ENCODE measurements at places on chromosomes 1 and 21.

DNA sequence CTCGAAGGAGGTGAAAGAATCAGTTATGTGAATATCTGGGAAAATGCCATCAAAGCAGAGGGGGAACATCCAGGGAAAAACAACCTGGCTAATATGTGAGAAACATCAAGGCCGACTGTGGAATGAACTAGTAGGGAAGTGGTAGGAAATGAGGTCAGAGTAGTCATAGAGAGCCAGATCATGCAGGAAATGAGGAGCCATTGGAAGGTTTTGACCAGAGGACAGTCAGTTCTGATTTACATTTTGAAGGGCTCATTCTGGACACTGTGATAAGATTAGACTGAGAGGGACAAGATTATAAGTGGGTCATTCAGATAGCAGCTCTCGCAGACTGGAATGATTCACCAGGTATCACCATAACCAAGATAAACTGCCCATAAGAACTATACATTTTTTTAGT, 63.7 kb downstream of the SYT14 start:
- no peak for DNase-seq

GRCh38 chr1:162083273-162083672, 13.8 kb downstream of the NOS1AP start:
- no peak for DNase-seq

- DNase-seq: no peak
Observed at GRCh38 chr1:58402444-58402843, 144.1 kb downstream of the OMA1 start.

- peak; percentile 82 for DNase-seq
Observed at GRCh38 chr1:25809283-25809926, 9.4 kb downstream of the SELENON start.

GRCh38 chr21:31874812-31875212, 2.0 kb downstream of the HUNK start:
- DNase-seq: no peak

DNA sequence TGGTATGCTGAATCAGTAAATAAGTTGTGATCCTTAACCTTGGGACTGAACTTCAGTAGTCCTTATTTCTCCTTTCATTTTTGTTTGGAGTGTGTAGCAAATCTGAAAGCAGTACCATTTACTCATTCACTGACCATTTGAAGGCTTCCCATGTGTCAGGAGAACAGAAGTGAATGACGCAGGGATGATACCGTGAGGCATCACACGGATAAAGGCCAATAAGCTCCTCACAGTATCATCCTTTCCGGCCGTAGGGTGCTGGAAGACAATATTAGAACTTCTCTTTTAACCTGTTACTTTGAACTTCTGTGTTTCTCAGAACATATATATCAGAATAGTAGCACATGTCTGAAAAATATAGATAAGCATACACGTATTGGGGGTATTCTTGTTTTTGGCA, 21.3 kb downstream of the BACH1 start:
- no peak for DNase-seq

DNA sequence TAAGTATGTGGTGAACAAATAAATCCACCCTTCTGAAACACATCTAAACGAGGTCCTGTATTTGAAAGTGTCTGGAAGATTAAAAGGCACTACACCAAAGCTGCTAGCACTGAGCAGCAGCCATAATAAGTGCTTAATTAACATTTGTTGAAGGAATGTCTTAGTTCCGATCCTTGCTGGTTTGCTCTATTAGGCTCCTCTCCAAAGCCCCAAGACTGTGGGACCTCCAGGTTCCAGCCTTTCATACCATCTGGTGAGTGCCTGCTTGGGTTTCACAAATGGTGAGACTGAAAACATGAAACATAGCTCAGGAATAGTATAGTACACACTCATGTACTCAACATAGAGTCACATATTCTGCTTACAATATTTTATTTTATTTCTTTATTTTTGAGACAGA, 640 bp upstream of the CYP2J2 start:
- no peak for DNase-seq

- DNase-seq: no peak
Observed at GRCh38 chr21:37936010-37936785, 19.9 kb upstream of the KCNJ6 start.

DNA sequence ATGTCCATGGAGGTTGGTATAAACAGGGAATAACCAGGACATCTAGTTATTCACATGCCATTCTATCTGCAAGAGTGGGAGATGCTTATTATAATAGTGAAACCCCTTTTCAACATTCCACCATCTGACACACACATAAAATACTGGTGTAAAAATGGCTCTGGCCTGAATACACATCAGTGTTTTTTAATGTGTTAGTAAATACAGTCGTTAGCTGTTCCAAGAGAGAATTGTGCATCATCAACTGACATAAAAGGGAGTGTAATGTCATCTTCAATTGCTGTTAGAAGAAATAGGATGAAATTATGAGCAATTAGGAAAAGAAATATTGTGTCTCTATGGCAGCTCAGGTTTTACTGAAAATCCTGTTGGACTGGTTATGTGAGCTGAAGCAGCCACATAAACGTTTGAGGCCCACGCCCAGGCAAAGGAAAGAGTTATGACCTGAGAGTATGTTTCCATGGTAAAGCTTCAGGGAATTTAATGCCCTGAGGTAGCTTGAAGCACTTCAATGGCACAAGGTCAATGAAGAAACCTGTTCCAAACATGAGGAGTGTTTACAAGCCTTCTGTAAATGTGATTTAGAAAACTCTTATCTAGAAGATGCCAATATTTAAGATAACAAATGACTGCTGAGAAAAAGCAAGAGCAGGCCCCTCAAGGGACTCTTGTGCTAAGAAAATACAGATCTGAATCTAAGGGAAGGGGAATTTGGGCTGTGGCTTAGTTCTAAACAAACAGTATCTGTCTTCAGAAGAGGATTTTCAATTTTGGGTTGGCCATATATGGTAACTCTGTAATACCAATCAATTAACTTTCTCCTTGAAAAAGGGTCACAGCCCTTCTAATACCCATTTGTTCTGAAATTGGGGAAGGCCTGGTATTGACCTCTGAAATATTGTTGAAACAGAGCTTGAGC, 384.3 kb downstream of the SEC16B start:
- DNase-seq: no peak

DNA sequence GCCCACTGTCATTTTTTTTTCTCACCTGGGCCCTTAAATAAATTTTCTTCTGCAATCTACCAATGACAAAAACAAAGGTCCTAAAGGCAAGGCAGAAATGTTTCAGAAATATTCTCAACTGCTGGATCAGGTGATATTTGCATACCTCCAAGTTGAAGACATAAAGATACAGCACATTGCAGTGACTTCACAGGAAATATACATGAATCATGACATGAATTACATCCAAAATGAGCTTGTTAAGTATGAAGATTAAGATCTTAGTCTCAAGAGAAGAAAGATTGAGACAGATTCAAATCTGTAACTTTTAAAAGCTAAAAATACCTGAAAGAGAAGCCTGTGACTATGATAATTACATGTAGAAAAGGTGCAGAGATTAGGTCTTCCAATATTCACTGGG, 207.8 kb downstream of the SIPA1L2 start:
- DNase-seq: no peak

- DNase-seq: no peak
Observed at GRCh38 chr1:212459656-212460055, 26.9 kb downstream of the NENF start.

DNA sequence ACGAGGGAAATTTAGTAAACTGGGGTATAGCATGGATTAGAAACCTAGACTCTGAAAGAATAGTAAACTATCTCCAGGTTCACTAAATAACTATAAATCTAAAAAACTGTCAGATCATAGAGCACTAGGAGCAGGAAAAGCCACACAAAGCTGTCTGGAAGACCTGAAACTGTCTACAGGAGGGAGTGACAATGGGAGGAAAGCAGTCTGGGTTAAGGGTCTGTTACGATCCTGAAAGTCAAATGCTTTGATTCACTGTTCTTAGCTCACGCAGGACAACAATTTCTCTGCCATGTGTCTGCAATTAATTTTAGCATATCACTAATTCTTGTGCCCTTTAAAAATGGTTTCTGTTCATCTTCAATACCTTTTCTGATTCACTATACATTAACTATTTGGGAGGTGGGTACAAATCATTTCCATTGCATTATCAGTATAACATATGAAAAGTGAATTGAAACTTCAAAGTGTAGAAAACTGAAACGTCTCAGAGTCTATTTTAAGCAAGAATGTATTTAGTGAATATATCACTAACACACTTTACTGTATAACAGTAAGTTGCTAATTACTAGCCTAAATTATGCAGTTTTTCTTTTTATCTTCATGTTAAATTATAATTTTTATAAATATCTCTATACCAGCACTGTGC, 18.4 kb downstream of the CEP170 start:
- DNase-seq: no peak

DNA sequence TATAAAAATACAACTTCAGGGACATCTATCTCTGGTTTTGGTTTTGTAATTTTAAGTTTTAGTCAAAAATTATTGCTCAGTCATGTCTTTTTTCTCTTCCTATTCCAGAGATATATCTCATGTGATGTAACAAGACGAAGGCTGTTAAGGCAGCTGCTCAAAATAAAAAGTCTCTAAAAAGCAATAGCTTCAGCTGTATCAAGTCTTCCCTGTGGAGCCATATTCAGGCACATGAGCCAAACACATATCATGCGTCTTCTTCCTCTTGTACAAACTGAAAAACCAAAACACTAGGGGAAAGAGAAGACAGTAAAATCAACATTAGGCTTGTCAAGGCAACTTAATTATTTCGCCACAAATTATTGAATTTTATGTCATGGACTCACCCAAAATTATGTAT, 240.7 kb downstream of the NRIP1 start:
- DNase-seq: no peak

Data from upper lobe of right lung (tissue), 1 donor.